ENCODE measurements at places on chromosomes 1 and 21.

GRCh38 chr1:67790201-67790692 lies 43.0 kb downstream of the GNG12 start:
- no peak for DNase-seq

- no peak for DNase-seq
Observed at GRCh38 chr1:58409336-58409735, 137.2 kb downstream of the OMA1 start.

DNA sequence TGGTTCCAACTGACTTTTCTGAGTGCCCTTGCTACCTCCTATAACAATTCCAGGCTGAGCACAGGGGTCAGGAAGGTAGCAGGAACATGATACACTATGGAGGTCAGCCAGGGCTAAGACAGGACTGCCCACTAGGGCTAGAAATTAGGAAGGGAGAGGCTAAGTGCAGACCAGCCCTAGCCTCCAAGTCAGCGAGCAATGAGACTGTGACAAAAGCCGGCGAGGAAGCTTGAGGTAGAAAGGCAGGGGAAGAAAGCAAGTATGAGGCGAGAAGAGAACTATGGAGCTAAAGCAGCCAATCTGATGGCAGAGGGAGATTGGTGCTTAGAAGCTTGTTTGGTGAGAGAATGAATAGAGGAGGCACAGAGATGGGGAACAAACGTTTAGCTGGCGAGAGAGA lies 4.7 kb downstream of the UROD start:
- DNase-seq: no peak

- DNase-seq: no peak
Observed at GRCh38 chr1:201311356-201312011, 28.2 kb downstream of the PKP1 start.

GRCh38 chr1:162210196-162210595 lies 140.7 kb downstream of the NOS1AP start:
- no peak for DNase-seq

- DNase-seq: no peak
Observed at GRCh38 chr1:75449998-75450397, 160.9 kb downstream of the SLC44A5 start.

- DNase-seq: no peak
Observed at GRCh38 chr1:186146974-186147373, 228.1 kb downstream of the TPR start.

DNA sequence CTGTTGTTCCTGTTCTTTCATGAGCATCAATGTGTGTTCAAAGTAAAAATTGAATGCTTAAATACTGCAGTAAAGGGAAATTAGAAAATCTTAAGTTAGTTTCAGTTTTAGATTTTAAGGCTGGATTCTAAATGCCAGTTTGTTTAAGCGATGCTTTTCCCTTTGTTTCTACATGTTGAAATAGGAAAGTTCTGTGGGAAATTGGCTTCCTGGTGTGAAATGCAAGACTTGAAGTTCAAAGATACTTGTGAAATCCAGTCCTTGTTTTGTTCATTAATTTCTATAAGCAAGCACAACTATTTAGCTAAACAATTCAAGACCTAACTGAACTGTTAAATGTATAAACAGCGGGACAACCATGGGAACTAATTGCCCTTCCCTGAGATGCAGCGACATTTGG lies 149.1 kb downstream of the LYPLAL1 start:
- DNase-seq: no peak

- no peak for DNase-seq
Observed at GRCh38 chr1:183262628-183263200, 76.7 kb downstream of the LAMC2 start.

GRCh38 chr1:198563583-198563982 lies 23.1 kb upstream of the ATP6V1G3 start:
- DNase-seq: no peak

- DNase-seq: no peak
Observed at GRCh38 chr1:205229916-205230700, 2.4 kb downstream of the TMCC2 start.

- no peak for DNase-seq
Observed at GRCh38 chr1:86646256-86646655, 58.1 kb upstream of the SH3GLB1 start.

GRCh38 chr1:245091818-245092637 lies 62.8 kb upstream of the KIF26B start:
- DNase-seq: no peak

- DNase-seq: no peak
Observed at GRCh38 chr1:63640633-63641567, 47.7 kb downstream of the PGM1 start.

- DNase-seq: no peak
Observed at GRCh38 chr1:22133247-22133930, 9.5 kb downstream of the WNT4 start.
